ENCODE measurements at places on chromosomes 7 and 10. TPM values are rescaled to one million over a fixed set of nuclear protein-coding genes. Genes with fewer than 3 reads are reported as not detected.
A peak's percentile ranks its signal among the peaks of the same experiment; 100 is the strongest.

GRCh38 chr10:10977978-10978377, 39.7 kb upstream of the CELF2 start:
- no peak for DNase-seq

GRCh38 chr10:76411729-76412435, 980.5 kb downstream of the LRMDA start:
- no peak for DNase-seq

- DNase-seq: no peak
These were observed 167.8 kb downstream of the PLXDC2 start for GRCh38 chr10:19983880-19984565.

DNA sequence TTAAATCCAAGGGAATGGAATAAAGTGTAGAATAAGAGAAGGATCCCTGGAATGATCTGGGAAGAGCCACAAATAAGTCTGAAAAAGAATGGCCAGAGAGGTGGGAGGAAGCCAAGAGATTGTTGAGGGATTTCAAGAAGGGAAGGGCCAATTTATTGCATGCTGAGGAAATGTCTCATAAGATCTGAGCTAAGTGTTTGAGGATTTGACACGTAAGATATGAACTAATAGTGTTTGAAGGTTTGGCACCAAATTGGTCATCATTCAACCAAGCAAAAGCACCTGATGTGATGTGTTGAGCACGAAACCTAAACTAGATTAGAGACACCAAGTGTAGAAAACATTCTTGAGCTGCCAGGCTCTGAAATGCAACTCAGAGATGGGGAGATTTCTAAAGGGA, 97.9 kb downstream of the TSPAN12 start:
- DNase-seq: no peak

DNA sequence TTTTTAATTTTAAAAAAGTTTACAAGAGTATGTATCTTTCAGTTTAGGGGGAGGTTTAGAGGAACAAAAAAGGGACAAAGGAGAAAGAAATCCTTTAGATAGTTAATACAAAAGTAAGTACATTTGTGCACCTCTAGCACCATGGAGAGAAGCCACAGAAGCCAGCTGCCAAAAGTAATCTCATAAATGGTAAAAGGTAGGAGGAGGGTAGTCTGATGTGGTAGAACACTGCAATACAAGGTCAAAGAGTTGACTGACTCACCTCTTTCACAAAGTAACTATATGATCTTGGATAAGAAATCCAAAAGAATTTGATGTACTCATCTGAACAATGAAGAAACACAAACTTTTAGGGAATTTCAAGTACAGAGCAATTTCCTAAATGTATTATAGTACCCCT, 68.1 kb downstream of the CNOT4 start:
- DNase-seq: peak; percentile 31

DNA sequence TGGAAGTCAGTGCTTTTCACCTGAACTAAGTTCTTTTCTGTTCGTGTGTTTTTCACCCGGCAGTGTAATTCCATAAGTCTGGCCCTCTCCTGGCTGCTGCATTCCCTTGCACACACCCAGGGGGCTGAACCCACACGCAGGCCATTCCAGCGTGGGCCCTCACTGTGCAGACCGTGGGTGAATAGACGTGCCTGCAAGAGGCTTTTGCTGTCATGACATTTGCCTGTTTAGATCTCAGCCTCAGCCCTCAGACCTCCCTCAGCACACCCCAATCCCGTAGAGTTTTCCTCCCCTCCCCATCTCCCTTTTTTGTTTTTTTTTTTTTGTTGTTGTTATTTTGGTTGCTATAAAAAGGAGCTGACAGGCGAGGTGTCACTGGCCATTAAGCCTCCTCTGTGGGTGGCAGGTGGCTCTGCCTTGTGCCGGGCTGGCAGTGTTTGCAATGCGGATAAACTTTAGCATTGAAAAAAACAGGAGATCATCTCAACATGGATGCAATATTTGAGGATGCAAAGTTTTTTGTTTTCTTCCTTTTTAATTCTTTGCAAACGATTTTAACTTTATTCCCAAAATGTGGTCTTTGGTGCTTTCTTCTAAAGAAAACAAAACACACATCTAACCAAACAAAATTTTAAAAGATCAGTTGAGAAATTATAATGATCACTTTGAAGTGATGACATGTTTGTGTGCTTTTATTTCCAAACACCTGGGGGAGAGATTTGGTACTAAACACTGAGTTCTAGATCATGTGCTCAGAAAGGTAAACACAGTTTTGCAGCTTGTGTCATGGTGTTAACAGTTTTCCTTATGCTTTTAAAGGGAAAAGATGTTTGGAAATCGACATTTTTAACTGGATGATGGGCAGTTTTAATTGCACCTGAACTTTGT, 58.8 kb downstream of the WDR37 start:
- DNase-seq: no peak

DNA sequence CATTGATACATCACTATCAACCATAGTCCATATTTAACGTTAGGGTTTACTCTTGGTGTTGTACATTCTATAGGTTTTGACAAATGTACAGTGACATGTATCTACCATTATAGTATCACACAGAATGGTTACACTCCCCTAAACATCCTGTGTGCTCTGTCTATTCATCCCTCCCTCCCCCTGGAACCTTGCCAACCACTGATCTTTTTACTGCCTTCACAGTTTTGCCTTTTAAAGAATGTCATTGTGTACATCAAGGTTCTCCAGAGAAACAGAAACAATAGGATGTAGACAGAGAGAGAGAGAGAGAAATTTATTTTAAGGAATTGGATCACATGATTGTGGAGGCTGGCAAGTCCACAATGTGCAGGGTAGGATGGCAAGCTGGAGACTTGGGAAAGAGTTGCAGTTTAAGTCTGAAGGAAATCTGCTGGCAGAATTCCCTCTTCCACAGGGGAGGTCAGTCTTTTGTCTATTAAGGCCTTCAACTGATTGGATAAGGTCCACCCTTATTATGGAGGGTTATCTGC, 45.1 kb upstream of the CCNJ start:
- no peak for DNase-seq

CLDN3 gene
- total RNA-seq: not detected

GRCh38 chr10:87850742-87851205, 12.6 kb downstream of the KLLN start:
- peak; percentile 69 for DNase-seq

- DNase-seq: no peak
These were observed 62.0 kb upstream of the JCAD start for GRCh38 chr10:30121401-30121800.
